ENCODE measurements at places on chromosomes 7 and 10. TPM values are rescaled to one million over a fixed set of nuclear protein-coding genes. Genes with fewer than 3 reads are reported as not detected.

DNA sequence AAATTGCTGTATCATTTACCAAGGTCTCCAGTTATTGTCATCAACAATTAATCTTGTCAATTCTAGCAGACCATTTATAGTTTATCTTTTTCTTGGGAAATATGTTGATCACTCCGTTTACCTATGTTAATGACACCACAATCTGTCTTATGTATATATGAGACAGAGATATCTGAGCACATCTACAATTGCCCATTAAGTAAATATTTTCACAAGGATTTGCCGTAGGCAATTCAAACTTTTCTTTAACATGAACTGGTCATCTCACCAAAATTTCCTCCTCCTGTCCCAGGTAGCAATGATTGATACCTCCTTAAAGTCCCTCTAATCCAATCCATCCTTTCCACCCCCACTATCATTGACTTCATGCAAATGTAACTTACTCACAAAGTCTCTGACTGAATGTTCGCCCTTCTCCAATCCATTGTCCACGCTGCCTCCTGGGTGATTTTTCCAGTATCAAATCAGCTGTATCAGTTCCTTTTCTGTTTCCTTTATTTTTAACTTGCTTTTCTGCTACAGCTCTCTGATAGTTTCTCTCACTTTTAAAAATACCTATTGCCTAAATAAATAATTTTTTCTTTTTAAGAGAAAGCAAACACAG is 138.3 kb downstream of the GNAT3 start:
- DNase-seq: no peak

GRCh38 chr10:77614778-77615625 is 22.6 kb downstream of the KCNMA1 start:
- DNase-seq: no peak

GRCh38 chr7:54664235-54665228 is 94.5 kb downstream of the SEC61G start:
- peak; percentile 3 for DNase-seq

DNA sequence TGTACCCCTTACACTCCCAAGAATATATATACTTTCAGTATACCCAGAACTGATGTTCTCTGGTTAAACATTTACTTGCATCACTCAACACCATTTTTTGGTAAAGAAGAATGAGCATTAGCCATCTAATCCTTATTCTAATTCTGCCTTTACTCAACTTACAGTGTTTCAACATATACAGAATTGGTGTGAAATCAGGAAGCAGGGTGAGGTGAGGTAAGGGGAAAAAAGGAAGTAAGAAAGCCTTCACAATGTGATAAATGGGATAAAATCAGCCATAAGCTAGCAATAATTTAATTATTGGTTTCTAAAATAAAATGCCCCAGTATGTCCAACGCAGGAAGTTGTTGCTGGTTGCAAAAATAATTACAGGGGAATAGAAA is 605.4 kb downstream of the KCNMA1 start:
- no peak for DNase-seq

DNA sequence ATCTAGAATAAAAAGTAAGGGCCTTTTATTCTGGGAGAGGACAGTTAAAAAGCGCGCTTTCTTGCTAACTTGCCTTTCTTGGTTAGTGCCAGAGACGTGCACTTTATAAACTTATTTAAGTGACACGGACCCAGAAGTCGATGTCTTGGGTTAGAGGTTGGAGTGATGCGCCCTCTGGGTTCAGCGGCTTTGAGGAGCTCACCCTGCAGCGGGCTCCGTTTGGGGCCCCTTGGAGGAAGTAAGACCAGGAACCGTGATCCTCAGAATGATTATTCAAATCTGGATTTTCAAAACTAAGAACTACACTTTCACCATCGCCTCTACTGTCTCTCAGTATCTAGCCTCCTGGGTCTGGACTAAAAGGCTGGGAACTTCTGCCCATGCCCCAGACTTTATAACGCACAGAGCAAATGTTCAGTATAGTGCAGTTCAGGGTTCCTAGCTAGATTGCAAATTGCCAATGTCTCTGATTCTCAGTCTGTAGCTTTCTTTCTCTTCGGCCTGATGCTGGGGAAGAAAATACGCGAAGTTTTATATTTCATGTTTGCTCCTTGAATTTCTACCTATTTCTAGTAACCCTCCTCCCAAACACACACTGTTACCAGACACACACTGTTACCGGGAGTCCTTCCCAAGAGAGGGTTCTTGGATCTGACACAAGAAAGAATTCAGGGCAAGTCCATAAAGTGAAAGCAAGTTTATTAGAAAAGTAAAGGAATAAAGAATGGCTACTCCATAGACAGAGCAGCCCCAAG is 18.6 kb upstream of the SMO start:
- DNase-seq: no peak

DNA sequence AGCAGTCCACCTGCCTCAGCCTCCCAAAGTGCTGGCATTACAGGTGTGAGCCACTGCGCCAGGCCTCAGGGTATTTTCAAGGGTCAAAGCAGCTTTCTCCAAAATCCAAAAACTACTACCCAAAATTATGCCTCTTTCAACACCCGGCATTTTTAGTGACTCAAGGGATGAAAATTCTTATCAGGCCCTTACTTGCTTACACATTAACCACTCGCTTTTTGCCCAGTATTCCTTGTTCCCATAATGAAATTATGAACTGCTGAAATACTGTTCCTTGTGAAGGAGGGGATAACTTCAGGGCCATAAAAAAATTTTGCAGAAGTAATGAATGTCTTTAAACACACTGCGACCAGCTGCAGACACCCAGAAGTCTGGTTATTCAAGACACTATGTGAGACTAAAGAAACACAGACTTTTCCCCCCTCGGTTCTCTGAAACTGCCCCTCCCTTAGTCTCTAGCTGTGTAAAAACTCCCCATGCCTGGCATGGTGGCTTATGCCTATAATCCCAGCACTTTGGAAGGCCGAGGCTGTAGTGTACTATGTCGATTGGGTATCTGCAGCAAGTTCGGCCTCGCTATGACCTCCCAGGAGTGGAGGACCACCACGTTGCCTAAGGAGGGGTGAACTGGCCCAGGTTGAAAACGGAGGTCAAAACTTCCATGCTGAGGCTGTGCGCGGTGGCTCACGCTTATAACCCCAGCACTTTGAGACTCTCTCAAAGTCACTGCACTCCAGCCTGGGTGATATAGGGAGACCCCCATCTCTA is 12.0 kb downstream of the FXYD4 start:
- DNase-seq: no peak

- no peak for DNase-seq
These were observed 19.0 kb downstream of the ADCYAP1R1 start for GRCh38 chr7:31070991-31071644.

DNA sequence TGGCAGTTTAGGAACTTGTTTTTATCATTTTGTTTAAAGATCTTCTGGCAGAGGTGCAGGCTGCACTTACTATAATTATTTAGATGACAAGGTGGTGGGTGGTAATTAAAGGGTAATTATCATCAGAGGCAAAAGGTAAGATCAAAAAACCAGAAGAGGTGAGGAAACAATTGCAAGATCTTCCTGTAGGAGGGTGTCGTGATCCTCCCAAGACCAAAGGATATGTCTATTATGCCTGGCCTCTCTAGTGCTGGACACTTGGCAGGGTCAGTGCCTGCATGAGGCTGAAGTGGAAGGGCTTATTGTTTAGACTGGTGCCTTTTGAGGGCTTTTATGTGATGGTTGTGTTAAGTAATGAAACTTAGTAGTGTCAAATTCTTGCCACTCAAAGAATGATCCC is 1.8 kb upstream of the WAPL start:
- no peak for DNase-seq

GRCh38 chr10:6328699-6329423 is 126.1 kb downstream of the PFKFB3 start:
- DNase-seq: no peak

DNA sequence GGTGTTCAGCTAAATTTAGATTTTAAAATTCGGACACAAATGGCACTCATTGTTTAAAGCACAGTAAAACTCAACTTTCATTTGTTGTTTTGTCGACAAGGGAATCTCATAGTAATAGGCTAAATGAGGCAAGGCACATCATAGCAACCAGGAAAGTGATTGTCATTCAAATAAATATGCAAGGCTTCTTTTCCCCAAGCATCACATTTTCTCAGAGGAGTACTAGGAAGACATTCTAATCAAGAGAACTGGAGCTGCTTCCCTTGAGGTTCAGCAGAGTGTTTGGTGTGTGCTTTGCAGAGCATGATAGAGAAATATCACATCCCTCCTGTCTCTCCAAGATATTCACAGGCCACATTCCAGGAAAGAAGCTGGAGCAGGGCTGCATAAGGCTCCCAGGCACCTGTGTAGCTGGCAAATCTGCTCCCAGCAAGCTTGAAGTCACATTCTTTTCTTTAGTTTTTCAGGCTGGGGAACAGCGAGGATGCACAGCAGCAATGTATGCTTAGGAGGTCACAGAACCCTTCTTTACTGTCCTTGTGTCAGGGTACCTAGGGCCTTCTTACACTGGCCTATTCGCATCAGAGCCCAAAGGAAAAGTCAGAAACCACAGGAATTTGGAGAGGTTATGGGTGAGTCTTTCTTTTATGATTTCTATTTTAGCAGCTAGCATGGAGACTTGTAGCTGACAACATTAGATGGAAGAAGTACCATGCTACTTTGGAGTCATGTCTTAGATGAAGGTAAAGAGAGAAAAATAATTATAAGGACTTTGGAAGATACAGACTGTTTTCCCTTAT is 95.9 kb upstream of the HDAC9 start:
- peak; percentile 24 for DNase-seq

DNA sequence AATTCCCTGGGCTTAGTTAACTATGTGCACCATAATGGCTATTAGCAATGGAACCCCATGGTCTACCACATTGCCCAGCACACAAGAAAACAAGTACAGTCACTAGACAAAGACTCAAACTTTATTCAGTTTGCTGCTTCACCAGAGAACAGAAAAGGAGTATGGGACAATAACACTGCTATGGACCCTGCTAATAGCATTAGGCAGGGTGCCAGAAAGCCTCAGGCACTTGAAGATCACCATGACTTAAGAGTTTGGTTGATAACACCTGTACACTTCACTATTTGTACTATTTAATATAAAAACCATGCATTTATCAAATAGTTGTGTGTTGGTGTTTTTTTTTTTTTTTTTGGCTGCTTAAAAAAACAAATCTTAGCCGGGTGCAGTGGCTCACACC is 159.6 kb downstream of the KMT2E start:
- no peak for DNase-seq

DNA sequence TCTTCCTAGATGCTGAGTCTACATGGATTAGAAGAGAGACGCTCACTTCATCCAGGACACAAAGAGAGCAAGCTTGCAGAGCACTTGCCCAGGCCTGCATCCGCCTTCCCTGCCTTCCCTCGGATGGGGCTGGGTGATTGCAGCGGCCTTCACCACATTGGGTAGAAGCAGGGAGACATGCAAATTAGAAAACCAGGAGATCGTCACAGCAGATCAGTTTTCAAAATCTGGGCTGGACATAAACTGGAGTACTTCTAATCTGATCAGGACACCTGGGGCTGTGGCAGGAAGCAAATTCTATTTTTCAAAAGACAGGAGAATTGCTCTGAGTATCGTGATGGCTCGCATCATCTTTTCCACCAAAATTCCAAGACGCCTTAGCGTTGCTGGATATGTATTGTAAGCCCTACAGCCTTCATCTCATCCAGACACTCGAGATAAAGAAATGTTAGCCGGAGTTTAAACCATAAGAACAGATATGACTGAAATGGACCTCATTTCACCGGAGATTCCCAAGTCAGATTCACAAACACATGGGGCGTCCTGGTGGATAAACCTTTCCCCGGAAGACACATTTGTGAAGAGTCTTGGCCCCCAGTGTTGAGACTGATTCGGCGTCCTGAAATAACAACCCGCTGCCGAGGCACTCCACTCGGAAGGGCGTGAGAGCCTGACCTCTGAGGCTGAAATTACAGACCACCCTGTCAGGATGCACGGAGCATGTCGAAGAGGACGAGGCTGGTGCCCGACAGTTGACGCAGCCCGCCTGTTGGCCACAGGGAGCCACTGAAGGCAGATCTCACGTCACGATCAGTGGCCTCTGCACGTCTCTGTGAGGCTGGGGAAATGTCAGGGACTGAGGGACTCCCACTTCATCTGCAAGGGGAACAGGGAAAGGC is 91.2 kb upstream of the PARD3 start:
- peak; percentile 22 for DNase-seq

GRCh38 chr7:38070718-38071117 is 107.3 kb upstream of the STARD3NL start:
- DNase-seq: peak; percentile 31

DNA sequence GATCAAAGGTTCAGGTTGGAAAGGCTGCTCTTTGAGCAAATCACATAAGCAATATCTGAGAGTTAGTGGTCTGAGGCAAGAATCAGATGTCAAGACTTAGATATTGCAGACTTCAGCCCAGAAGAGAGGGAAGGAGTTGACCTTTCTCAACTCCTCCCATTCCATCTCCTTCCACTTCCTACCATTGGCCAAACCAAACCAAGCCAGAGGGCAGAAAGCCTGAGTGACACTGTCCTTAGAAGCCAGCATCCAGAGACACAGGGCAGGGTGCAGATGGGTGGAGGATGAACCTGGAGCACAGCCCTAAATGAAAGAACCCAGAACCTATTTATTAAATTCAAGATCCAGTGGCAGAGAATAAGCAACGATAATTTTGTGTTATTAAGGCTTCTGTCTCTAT is 180.5 kb downstream of the HIBADH start:
- DNase-seq: no peak

DNA sequence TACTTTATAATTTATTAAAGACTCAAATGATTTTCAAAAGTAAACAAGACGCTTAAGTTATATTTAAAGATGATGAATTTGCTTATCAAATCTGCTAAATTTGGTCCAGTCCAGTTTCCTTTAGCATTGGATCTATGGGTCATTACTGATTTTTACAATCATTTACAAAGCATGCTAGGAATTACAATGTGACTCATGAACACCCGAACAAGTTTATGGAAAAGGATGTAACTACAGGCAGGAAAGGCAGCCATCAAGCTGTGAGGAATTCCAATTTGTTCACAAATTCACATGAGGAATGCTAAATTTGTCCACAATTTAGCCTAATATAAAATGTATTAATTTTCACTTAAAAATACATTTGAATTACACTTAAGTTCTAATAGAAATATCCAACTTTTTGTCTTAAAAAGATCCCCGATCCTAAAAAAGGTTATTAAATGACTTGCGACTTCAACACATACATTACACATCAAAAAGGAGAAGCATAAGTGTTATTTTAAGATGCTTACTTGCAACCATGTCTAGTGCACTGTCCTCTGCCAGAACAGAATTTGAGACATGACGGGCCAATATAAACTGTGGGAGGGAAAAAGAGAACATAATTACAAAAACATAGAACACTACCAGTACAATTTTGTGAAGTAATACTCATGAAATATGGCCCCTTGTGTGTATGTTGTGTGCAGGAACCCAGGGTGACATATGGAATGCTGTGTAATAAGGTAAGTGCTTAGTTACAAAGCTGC is 194.2 kb upstream of the SLC26A5 start:
- peak; percentile 79 for DNase-seq

- no peak for DNase-seq
These were observed 639.7 kb upstream of the AUTS2 start for GRCh38 chr7:68958571-68958970.

DNA sequence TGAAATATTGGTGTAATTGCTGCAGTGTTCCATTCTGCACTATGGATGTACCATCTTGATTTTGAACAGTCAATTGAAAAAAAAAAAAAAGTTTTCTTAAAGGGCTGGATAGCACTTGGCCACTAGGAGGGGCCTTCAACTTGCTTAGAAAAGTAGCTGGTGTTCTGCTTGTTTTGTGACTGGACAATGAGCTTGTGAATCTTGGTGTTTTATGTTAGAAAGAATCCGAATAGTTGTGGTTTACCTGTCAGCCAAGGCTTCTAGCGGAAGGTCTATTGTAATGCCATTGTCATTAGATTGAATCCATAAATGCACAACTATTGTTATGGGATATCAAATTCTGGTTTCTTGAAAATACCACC is 77.1 kb downstream of the BMPER start:
- peak; percentile 63 for DNase-seq

The FFAR4 gene
- total RNA-seq: not detected

The PTPRN2 gene
- total RNA-seq: not detected

The OR9A2 gene
- total RNA-seq: not detected

The NAT16 gene
- total RNA-seq: 0.16 TPM
